Stimulated activated CD8-positive, alpha-beta memory T cell treated with anti-CD3 and anti-CD28 coated beads, Interleukin-7, amount 100 ng/mL, for 4 hours (primary cell): ENCODE measurements at places on chromosomes 4 and X.

GRCh38 chr4:16195209-16195608 lies 31.1 kb downstream of the TAPT1 start:
- DNase-seq, result no peak

DNA sequence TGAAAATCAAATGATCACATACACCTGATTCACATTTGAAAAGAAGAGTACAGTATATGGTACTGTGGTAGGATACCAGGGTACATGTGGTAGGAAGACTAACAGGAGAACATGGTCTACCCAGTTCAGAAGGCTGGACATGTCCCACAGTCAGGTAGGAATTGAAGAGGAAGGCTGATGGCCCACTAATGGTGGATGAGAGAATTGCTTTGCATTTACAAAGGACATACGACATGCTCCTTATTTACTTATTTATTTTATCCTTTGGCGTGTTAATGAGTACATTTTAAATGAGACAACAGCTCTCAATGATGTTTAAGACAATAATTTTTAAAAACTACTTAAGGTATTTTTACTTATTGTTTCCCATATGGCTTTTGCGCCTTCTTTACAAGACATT lies 106.7 kb upstream of the BMP2K start:
- DNase-seq, result no peak

- no peak for DNase-seq
These were observed 140.2 kb upstream of the PJA1 start for GRCh38 chrX:69305333-69306062.

DNA sequence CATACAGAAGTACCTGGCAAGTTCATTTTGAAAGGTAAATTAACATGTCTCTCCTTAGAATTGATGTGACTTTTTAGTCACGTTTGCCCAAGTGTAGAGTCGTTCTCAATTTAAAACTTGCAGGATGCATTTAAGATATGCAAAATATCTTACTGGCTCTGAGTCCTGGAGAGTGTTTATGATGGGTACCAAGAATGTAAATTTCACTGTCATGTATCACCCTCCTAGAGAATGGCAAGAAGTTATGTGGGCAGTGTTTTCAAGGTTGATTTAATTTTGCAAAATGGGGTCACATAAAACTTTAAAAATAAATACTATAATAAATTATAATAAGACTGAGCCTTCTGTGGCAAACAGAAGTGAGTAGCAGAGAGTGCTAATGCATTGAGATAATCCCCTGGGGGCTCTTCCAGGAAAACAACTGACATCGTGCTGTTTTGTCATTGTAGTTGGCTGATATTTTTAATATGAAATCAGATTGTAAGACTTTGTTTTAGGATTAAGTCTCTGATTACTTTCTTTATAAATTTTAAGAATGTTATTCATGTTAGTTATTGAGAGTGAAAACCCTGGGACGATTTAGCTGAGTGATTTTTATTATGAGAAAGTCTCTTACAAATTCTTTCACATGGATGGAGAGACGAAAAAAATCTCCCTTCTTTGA lies 103.0 kb downstream of the AFF1 start:
- DNase-seq, result no peak

- no peak for DNase-seq
These were observed 898 bp downstream of the CMC4 start for GRCh38 chrX:155070038-155070437.

DNA sequence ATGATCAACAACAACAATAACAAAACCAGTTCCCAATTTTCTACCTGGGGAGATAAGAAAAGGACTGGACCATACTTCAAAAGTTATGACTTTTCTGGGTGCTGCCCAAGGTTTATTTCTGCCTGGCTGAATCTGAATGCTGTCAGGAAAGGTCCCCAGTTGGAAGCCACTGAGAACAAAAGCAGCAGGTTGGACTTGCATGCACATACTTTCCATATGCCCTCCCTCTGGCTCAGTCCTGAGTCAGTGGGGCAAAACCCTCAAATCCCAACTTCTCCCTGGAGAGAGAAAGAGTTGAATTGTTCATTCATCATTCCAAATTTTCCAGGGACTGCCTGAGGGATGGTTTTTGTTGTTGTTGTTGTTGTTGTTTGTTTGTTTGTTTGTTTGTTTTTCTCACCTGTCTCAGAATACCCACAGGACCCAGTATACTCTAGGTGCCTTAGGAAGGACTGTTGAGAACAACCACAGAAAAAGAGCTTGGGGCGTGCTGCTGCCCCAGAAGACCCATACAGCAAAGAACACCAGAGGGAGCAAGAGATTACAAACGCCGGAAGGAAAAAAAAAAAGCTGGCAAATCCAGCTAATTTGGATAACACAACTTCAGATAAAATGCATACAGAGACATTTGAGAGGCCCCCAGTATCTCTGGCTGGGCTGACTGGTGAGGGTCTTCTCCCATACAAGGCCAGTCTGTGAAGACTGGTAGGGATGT lies 138.9 kb upstream of the INPP4B start:
- DNase-seq, result no peak

- no peak for DNase-seq
These were observed 8.3 kb upstream of the CLTRN start for GRCh38 chrX:15672881-15673280.

DNA sequence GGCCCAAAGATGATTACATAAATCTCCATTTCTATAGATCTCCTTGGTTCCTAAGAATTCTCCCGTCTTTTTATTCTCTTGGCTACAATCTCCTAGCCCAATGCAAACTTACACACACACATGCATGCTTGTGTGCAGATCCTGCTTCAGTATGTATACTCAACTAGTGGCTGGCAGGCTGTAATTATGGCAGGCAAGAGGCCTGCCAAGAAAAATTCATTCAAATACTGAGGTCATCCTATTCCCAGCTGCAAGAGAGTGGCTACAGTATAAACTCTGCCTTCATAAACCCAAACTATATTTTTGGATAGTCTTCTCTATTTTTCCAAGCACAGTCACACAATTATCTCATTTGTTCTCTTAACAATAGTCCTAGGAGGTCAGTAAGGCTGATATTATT lies 95.2 kb downstream of the SHROOM4 start:
- no peak for DNase-seq

DNA sequence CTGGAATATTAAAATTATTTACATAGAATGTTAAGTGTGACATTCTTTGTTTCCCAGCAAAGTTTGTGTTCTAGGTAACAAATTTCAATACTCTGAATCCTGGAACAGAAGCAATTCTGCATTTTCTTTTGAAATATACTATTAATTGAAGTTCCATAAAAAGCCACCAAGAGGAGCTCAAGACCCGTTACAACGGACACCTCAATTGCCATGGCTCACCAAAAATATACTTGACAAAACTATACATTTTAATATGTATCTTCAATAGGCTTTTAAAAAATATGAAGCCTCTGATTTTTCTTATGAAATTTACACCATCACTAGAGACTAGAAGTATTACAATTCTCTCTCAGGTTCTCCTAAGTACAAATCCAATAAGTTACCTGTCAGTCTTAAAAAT lies 111.4 kb downstream of the NYX start:
- no peak for DNase-seq

DNA sequence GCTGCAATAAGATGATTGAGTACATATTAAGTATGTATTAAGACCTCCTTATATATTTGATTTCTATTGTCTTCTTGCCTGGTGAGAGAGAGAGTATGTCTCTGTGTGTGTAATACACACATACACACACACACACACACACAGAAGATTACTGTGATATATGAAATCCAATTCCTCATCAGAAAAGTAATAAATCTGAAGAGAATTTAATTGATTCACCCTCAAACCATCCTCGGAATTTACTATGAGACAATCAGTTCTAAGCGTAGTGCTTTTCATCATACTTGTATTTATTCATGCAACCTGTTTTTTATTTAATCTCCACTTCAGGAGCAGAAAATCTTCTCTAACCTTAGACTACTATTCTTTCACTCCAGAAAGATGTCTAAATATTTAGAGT lies 62.3 kb upstream of the TLL1 start:
- DNase-seq, result no peak

- no peak for DNase-seq
These were observed 47.0 kb downstream of the FAT1 start for GRCh38 chr4:186676531-186677161.

DNA sequence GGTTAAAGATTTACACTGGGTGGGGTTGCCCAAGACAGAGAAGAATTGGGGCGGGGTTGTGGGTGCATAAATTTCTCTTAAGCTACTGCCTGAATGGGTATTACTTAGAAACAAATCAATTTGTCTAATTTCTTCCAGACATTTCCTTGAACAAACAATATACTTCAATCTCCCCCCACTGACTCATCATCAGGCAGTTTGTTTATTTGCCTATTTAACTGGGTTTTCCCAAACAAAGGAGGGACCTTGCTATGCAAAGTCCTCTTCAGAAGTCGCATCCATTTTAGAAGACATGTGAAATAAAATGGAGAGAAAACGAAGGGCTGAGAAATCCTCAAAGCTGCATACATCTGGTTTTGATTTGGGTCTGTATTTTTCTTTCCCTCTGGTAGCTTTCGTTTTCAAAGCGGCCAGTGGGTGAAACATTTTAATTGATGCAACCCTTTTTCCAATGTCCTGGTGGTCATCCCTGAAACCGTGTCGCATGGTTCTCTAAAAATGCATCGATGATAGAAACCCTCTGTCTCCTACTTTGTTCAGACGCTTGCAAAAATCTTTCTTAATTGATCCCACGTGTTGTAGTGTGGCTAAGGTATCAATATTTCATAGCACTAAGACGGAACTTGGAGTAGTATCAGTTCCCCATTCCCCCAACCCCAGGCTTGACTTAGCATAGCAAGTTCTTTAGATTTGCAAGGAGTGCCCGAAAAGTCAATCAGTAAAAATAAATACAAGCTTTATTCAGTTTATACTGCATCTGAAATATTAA lies 115.1 kb upstream of the MXRA5 start:
- DNase-seq, result no peak

- DNase-seq, result no peak
These were observed 122.5 kb upstream of the TSPAN5 start for GRCh38 chr4:98780926-98781325.

DNA sequence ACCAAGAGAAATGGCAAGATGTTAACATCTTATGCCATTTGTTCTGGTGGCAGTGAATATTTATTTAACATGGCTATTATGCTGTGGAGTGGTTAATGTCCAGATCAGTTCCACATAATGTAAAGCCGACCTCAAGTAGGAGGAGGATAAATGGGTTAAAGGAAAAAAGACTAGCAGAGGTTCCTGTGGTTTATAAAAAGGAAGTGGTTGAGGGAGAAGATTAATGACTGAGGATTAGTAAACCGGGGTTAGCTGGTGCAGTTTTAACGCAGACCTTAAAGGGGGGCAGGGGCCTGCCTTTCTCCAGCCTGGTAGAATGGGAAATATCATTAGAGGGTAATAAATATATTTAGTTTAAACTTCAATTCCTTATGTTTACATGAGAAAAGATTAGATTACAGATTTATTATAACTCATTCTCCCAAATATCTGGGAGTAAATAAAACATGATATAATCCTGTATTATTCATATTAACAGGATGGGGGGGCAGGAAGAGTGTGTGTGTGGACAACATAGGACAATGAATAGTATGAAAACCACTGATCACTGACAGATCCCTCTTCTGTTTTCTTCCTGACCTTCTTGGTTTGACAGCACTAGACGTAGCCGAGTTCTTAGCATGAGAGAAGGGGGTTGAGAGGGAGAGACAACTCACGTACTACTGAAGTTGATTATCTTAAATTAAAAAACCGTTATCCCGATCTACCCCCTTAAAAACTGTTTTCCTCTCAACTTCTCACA lies 124.1 kb upstream of the LIMCH1 start:
- DNase-seq, result no peak

DNA sequence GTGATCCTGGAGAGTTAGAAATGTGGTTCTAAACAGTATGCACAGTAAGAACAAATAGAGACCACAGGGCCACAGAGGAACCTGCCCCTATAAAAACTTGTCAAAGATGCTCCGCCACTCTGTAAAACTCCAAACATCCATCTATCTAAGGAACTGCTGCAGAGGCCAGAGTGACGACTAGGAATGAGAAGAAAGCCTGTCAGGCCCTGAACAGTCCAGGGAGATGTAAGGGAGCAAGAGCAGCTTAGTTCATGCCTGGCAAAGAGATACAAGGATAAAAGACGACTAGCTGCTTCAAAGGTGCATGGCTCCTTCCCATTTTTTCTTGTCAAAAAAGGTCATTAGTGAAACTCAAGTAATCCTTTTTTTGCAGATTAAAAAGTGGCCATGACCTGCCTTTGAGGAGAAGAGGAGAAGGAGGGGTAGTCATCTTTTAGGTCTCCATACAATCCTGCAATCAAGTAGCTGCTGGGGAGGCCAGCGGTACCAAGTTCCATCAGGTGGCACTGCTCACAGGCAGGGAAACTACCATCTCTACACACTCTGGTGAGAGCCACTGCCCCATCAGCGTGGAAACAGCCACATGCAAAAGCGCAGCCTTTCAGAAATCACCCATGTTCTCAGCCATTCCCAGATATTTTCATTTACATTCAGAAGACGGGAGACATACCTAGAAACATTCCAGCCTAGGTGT lies 162.1 kb downstream of the TSPAN5 start:
- DNase-seq, result no peak

GRCh38 chr4:173213296-173213695 lies 44.7 kb downstream of the GALNT7 start:
- DNase-seq, result no peak

GRCh38 chrX:82163701-82164100 lies 961.8 kb downstream of the SH3BGRL start:
- DNase-seq, result no peak

DNA sequence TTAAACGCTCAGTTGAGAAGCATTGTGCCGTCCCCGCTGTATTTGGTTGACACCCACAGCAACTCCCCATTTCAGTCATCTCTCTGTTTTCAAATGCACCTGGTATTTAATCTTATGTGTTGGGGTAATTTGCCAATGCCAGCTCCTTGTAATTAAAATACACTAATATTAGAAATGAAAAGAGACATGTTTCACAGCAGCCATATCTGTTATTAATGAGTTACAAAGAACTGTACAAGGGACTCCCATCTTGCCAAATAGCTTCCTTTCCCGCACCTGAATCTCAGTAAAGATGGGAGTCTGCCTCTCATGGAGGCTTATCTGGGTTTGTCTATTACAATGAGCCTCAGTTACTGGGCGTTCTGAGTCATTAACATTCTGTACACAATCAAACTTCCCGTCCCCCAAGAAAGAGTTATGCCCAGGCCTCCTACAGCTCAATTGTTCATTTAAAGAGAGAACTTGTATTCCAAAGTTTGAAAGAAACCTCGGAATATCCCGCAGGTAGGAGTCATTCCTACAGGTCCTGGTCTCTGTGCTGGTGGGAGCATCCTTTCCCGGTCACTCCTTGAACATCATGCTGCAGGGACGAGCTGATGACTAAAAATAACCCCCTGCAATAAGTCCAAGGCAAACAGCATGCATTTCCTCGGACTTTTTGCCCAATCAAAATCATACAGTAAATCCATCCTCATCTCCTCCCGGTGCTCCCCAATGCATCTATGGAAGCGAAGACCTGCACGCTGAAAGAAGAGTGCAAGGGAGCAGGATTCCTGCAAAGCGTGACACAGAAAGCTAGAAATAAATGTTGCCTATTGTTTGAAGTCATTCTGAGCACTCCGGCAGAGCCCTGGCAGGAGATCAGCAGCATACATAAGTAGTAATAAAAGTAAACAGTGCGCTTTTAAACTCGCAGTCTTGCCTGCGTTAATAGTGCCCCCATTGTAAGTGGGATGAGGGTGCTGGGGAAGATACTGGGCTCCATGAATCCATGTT lies 926 bp downstream of the NDP start:
- DNase-seq, result no peak
